Aorta (tissue), 5 donors: ENCODE measurements at places on chromosomes 2 and 18. TPM values are rescaled to one million over a fixed set of nuclear protein-coding genes. Genes with fewer than 3 reads are reported as not detected.

The GNLY gene
- total RNA-seq = 2.1 TPM

The CWC22 gene
- total RNA-seq = 20.3 TPM

The ZNF396 gene
- 1.9 TPM for total RNA-seq

The IL36B gene
- total RNA-seq = not detected

The HOXD10 gene
- total RNA-seq = not detected

The FHL2 gene
- total RNA-seq = 60.4 TPM
